ENCODE measurements at places on chromosomes 16 and 17.
A peak's percentile ranks its signal among the peaks of the same experiment; 100 is the strongest.

DNA sequence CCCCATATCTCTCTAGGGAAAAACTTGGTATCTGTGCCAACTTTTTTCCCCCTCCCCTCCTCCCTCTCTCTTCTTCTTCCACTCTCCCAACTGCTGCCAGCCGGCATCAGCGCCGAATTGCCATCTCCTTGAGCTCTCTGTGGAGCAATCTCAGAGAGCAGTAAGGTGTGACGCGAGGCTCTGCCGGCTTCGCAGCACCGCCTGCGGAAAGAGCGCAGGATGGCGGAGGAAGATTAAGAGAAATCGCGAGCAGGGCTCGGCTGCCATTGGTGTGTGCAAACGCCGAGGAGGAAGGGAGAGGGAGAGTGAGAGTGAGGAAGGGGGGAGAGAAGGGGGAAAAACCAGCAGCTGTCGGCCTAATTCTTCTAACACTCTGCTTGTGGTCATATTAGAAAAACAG, 44.2 kb downstream of the NEUROD2 start:
- DNase-seq: peak; percentile 27

DNA sequence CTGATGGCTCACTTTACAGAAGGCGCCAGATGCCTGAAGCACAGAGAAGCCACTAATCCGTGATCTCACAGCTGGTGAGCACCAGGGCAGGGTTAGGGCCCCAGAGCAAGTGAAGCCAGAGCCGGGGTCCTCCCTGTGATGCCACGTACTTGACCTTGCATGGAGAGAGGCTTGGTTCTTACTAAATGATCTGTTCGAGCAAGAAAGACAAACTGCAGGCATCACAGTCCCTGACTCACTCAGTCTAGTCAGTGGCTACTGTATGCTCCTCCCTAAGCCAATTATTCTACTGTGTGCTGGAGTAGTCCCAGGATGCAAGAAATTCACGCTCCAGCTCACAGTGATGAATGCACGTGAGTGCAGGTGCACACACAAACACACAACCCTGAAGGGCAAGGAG, 55.4 kb downstream of the SDK2 start:
- DNase-seq: no peak

DNA sequence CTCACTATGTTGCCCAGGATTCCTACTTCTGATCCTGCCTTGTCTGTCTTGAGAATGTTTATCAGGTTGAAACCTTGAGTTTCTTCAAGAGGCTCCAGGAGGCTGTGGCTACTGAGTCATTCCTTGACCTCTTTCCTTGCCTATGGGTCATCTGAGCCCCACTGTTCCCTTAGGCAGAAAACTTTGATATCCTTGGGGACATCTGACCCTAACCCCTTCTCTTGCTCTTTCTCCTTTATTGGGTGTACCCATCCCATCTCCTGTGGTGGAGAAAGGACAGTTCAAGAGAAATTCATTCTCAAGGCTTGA, 12.5 kb downstream of the ARL4D start:
- DNase-seq: no peak

GRCh38 chr16:21619765-21620425, 20.5 kb downstream of the METTL9 start:
- no peak for DNase-seq

- no peak for DNase-seq
These were observed 161.5 kb downstream of the ZFHX3 start for GRCh38 chr16:72886346-72886974.

- no peak for DNase-seq
These were observed 7.6 kb downstream of the UBALD2 start for GRCh38 chr17:76272541-76273444.

- DNase-seq: no peak
These were observed at the start of gene B3GNT9 for GRCh38 chr16:67150833-67151396. B3GNT9 (minus strand) TSS chr16:67150998; CDS start chr16:67150485, 513 bp downstream.

- DNase-seq: peak; percentile 66
These were observed at the start of gene METRNL for GRCh38 chr17:83079352-83079747. METRNL (plus strand) TSS chr17:83079609; CDS start chr17:83079816, 207 bp downstream.

DNA sequence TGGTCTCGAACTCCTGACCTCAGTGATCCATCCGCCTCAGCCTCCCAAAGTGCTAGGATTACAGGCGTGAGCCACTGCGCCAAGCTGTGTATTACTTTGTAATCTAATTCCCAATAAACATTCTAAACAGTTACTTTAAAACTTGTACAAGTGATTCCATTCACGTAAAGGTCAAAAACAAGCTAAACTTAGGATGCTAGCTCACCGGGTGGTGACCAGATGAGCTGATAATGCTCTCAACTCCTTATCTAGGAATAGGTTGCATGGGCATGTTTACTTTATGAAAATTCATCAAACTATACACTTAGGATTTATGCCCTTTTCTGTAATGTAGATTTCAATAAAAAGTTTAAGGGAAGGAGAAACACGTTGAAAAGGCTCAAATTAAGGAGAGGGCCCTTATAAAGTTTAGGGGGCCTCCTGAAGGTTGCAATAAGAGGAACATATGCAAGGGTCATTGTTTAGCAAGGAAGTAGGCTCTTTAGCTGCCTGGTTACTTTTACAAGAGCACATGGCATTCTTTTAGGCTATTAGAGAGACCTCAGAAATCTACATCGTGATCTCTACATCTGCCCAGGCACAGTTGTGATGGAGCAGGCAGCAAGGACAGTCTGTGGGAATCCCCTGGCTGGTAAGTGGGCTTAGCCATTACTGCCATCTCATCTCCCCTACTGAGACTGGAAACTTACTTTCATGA, 13.3 kb downstream of the CDR2 start:
- DNase-seq: no peak

- DNase-seq: no peak
These were observed 6.8 kb downstream of the ZNF771 start for GRCh38 chr16:30414159-30414558.

DNA sequence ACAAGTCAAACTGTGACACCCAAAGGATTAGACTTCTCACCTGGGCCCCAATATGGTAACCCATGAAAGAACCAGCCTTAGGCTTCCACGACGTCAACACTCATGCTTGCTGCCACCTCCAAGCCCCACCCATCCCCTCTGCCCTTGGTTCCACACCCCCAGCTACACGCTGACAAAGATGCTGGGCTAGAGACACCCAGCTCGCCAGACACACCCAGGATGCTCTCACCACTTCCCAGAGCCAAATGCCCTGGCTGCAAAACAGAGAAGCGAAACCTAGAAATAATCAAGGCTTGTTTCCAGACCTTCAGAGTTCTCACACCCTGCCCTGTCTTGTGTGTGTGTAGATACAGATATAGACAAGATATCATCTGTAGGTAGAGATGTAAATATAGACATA, 26.0 kb upstream of the ADCY9 start:
- no peak for DNase-seq

GRCh38 chr17:4247971-4248388, 15.8 kb downstream of the ANKFY1 start:
- DNase-seq: no peak

DNA sequence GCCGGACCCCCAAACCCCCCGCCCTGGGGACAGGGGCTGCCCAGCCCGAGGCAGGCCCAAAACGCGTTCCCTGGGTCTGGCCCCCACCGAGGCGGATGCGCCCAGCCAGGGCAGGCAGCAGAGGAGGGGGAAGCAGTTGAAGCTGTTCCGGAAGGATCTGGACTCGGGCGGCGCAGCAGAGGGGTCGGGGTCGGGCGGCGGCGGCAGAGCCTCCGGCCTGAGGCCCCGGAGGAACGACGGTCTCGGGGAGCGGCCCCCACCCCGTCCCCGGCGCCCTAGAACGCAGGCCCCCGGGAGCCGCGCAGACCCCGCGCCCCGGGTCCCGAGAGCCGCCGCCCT, 22.9 kb upstream of the ZFPM1 start:
- DNase-seq: no peak

DNA sequence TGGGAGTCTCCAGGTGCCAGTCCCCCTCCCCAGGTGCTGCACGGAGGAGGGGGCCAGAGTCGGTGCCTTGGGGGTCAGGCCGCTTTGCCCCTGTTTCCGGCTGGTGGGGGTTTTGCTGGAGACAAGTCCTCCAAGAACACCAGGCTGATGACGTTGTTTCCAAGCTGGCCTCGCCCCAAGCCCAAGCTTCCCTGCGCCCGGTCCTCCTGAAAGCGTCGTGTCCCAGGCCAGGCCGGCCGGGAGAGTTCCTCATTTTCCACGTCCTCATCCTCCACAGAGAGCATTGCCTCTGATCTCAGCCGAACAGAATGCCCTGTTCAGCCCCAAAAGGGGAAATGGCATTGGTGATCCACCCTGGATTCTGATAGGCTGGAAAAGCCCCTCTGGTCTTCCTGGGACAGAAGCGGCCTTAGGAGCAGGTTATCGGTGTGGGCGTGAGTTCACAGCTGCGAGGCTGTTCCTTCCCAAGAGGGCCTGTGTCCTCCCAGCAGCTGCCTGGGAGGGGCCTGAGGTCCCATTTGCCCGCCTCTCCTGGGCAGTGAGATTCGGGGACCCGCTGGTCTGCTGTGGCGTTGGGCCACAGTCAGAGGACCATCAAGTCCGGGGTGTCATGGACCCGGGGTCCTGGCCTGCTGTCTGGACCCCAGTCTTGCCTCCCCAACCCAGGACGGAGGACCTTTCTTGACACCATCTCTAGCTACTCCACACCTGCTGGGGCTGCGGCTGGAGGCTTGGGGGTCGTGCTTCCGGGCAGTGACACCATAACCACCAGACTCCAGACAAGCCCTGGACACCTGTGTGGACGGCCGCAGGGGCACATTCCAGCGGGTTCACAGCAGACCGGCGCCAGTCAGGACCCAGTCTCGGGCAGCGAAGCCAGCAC, 7.1 kb downstream of the SOX8 start:
- no peak for DNase-seq

- no peak for DNase-seq
These were observed 26.2 kb upstream of the WFDC1 start for GRCh38 chr16:84268291-84269040.

- no peak for DNase-seq
These were observed 8.0 kb upstream of the XYLT2 start for GRCh38 chr17:50337956-50338355.

DNA sequence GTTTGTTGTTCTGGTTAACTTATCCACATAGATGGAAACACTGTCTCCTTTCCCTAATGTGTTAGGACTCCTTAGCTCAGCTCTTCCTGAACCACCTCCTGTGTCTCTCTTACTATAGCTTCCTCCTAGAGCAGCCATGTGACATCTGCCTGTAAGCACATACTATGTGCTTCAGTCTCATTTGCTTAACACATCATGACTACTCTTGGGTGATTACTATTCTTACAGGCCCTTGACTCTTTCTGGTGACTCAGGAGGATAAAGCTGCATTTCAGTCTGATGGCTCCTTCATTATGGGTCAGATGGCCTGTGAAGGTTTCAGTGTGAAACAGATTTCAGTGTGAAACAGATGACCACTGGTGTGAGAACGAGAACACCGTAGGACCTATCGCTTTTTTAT, 320 bp upstream of the KRTAP4-2 start:
- DNase-seq: no peak

DNA sequence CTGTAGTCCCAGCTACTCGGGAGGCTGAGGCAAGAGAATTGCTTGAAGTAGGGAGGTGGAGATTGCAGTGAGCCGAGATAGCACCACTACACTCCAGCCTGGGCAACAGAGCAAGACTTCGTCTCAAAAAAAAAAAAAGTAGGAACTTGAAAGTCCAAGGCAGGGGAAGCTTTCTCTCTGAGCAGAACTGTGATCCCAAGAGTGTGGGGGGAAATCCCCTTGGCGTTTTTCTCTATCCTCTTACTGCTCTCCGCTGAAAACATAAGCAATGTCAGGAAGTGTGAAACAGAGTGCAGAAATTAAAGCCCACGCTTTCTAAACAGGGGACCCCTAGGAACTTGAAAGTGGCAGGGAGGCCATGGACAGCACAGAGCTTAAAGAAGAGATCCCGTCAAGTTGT, 9.8 kb upstream of the CMTM3 start:
- DNase-seq: no peak
